ENCODE measurements at places on chromosomes 6 and 20.

DNA sequence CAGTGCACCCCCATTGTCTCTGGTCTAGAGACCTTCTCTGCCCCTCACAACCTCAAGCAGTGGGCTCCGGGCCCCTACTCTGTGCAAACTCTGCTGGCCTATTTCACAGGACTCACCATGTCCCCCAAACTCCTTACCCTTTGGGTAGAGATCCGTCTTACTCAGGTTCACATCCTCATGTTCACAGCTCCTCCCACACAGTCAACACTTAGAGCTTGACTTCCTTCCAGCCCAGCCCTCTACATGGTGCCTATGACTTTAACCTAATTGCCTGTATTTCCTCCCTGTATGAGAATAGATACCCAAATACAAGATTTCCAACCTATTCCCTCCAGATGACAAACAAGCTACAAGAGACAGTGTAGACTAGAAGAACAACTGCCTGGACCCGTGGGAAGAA, 528.6 kb upstream of the JARID2 start:
- DNase-seq: no peak

- no peak for DNase-seq
These were observed 21.9 kb downstream of the DACT2 start for GRCh38 chr6:168297643-168298042.

GRCh38 chr20:55264703-55265239, 740.5 kb downstream of the CBLN4 start:
- DNase-seq: no peak

DNA sequence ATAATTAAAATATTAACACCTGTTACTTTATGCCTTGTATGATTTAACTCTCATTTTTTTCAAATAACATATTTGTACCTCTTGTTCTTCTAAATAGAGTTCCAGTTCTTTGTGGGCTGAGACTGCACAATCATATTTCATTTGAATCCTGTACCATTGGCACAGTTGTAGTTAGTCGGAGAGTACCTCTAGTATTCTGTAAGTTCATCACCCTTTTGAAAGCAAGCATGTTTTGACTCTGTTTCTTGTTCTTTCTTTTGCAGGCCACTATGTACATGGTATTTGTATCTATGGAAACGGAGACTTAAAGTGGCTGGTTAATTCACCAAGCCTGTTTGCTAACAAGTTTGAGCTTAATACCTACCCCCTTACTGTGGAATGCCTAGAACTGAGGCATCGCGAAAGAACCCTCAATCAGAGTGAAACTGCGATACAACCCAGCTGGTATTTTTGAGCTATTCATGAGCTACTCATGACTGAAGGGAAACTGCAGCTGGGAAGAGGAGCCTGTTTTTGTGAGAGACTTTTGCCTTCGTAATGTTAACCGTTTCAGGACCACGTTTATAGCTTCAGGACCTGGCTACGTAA, 68.2 kb downstream of the C6orf52 start:
- no peak for DNase-seq
